ENCODE measurements at places on chromosomes 7 and 10. TPM values are rescaled to one million over a fixed set of nuclear protein-coding genes. Genes with fewer than 3 reads are reported as not detected.

Gene STK31
- 1.6 TPM for total RNA-seq

Gene PGAM1
- total RNA-seq = 83.4 TPM

GRCh38 chr7:151761231-151761630 lies 115.7 kb downstream of the PRKAG2 start:
- H3K36me3 ChIP-seq = no peaks in the 10 kb centered on the region
- H3K27ac ChIP-seq = no peak overlapping the region
- H3K4me1 ChIP-seq = peaks cover 3% of the 10 kb centered on the region

Gene LRRN3
- not detected for total RNA-seq

DNA sequence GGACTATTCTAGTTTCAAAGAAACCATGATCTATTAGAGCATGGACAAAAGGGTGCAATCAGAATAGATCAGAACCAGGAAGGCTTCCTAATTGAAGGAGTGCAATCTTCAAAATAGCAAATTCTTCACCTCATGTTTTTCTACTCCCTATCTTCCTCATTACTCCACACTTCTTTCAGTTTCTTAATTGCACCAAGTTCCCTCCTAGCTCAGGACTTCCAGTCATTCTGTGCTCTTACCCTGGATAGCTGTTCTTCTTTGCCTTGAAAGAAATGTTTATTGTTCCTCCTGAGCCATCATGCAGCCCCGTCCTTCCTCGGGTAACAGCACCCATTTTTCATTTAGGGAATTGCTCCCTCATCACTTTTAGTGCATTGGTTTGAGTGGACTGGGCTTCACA lies 23.1 kb downstream of the TRPV5 start:
- H3K27me3 ChIP-seq = peaks cover 6% of the 10 kb centered on the region
- no peaks in the 10 kb centered on the region for H3K4me1 ChIP-seq
- no peak overlapping the region for H3K4me3 ChIP-seq
- H3K27ac ChIP-seq = no peak overlapping the region
